ENCODE measurements at places on chromosomes 3 and 15. TPM values are rescaled to one million over a fixed set of nuclear protein-coding genes. Genes with fewer than 3 reads are reported as not detected.
A peak's percentile ranks its signal among the peaks of the same experiment; 100 is the strongest.

- no peaks in the 10 kb centered on the region for H3K4me1 ChIP-seq
- H3K27ac ChIP-seq: no peak overlapping the region
- no peaks in the 10 kb centered on the region for H3K27me3 ChIP-seq
- DNase-seq: no peak
- no peaks in the 10 kb centered on the region for H3K36me3 ChIP-seq
Observed at GRCh38 chr3:53416530-53416929, 69.2 kb upstream of the DCP1A start.

DNA sequence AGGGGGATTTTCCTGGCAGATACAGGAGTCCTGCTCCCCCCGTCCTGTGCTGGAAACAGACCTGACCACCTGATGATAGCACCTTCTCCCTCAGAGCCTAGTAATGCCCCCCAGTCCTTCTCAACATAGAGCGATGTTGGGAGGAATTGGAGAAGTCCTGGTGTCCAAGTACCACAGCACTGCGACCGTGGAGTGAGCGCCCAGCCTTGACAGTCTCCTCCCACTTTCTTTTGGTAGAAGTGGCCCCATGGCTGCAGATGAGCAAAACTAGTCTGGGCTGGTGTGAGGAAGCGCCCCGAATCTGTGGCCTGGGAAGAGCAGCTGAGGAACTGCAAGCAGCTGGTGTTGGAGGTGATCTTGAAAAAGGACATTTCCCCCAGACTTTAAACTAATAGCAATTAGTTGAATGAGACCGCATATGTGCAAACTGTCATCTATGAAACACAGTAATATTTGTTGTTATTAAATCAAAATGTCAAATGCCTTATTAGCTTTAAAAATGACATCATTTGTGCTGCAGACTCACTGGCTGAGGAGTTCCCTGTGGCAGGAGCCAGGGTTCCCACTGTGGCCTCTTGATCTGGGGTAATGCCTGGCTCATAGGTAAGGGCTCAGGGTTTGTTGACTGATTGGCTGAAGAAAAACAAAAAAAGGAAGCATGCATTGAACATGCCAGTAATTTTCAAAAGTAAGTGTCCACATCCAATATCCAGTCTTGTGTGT lies 121.8 kb downstream of the CACNA2D3 start:
- no peaks in the 10 kb centered on the region for H3K4me1 ChIP-seq
- no peaks in the 10 kb centered on the region for H3K36me3 ChIP-seq
- no peaks in the 10 kb centered on the region for H3K27me3 ChIP-seq
- no peak overlapping the region for H3K4me3 ChIP-seq

GRCh38 chr3:177279118-177279815 lies 82.0 kb upstream of the TBL1XR1 start:
- no peak for DNase-seq
- H3K36me3 ChIP-seq: no peaks in the 10 kb centered on the region
- no peak overlapping the region for H3K27ac ChIP-seq
- peaks cover 4% of the 10 kb centered on the region for H3K4me1 ChIP-seq
- no peak overlapping the region for H3K4me3 ChIP-seq
- H3K27me3 ChIP-seq: no peaks in the 10 kb centered on the region

- H3K27ac ChIP-seq: no peak overlapping the region
- no peak for DNase-seq
- H3K4me3 ChIP-seq: no peak overlapping the region
- no peaks in the 10 kb centered on the region for H3K36me3 ChIP-seq
Observed at GRCh38 chr3:48372377-48372770, 355 bp downstream of the FBXW12 start.

Gene WNT7A
- total RNA-seq: not detected

Gene KIF15
- 3.8 TPM for total RNA-seq

Gene ANXA2
- 1,250 TPM for total RNA-seq

DNA sequence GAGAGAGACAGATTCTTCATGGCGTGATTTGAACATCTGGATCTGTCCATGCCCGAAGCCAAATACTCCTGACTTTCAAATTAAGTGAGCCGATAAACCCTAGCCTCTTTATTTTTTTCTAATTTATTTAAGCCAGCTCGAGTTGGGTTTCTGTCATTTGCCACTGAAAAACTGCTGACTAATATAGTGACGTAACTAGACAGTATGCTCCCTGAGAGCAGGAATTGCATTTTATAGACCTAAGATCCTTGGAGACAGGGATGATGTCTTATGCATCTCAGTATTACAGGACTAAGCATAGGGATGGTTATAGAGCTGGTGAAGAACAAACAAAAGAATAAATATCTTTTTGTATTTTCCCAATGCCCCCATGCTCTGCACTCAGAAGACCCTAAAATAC lies 4.6 kb downstream of the LHFPL4 start:
- H3K27ac ChIP-seq: no peak overlapping the region
- H3K4me3 ChIP-seq: no peak overlapping the region
- H3K36me3 ChIP-seq: no peaks in the 10 kb centered on the region
- DNase-seq: no peak
- H3K4me1 ChIP-seq: no peaks in the 10 kb centered on the region

DNA sequence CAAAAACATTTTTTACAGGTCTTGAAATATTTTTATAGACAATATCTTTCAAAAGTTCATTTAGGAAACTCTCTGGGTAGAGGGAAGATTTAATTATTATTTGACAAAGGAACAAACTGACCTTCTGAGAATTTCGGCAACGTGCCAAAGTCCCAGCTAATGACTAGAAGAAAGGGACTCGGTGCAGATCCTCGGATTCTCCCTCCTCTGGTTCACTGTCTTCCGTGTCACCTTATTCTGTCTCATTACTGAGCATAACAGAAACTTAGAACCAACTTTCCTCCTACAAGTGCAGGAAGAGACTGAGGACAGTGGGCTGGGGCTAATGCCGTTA lies 339.1 kb downstream of the MECOM start:
- H3K4me3 ChIP-seq: no peak overlapping the region
- no peaks in the 10 kb centered on the region for H3K4me1 ChIP-seq
- no peak overlapping the region for H3K27ac ChIP-seq
- H3K36me3 ChIP-seq: no peaks in the 10 kb centered on the region

Gene APEH
- total RNA-seq: 110 TPM

- H3K36me3 ChIP-seq: no peaks in the 10 kb centered on the region
- H3K4me3 ChIP-seq: no peak overlapping the region
- no peak for DNase-seq
Observed at GRCh38 chr3:51337666-51338065, 47.4 kb upstream of the MANF start.

GRCh38 chr3:49092938-49093852 lies 676 bp downstream of the QRICH1 start:
- peaks cover 11% of the 10 kb centered on the region for H3K36me3 ChIP-seq
- H3K4me3 ChIP-seq: peak overlapping the region; percentile 99
- peak overlapping the region; percentile 97 for H3K27ac ChIP-seq
- no peaks in the 10 kb centered on the region for H3K27me3 ChIP-seq

GRCh38 chr15:52281085-52282035 lies 14.2 kb downstream of the MYO5C start:
- H3K4me1 ChIP-seq: no peaks in the 10 kb centered on the region
- H3K27ac ChIP-seq: no peak overlapping the region
- peaks cover 10% of the 10 kb centered on the region for H3K27me3 ChIP-seq
- no peak overlapping the region for H3K4me3 ChIP-seq
- no peak for DNase-seq

- no peaks in the 10 kb centered on the region for H3K36me3 ChIP-seq
- no peaks in the 10 kb centered on the region for H3K27me3 ChIP-seq
- no peak overlapping the region for H3K27ac ChIP-seq
Observed at GRCh38 chr3:13139471-13140065, 66.3 kb upstream of the IQSEC1 start.

Gene MESP2
- 0.99 TPM for total RNA-seq

DNA sequence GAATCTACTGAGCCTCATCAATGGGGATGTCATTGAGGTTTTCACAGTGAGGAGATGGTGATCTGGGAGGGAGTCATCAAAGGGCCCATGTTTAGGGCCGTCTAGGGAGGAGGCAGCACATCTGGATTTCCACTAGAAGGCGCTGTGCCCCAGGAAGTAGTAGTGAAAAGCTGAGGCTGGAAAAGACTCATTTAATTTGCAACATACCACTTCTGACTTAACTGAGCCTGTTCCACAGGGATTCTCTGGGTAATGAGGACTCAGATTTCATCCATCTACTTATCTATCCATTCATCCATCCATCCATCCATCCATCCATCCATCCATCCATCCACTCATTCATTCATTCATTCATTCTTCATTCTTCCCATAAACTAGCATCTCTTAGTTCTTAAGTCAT lies 17.4 kb upstream of the SHF start:
- no peak overlapping the region for H3K4me3 ChIP-seq
- H3K36me3 ChIP-seq: no peaks in the 10 kb centered on the region
- peak; percentile 73 for DNase-seq

- no peaks in the 10 kb centered on the region for H3K36me3 ChIP-seq
- no peak overlapping the region for H3K4me3 ChIP-seq
- H3K27me3 ChIP-seq: peaks cover 22% of the 10 kb centered on the region
- H3K4me1 ChIP-seq: no peaks in the 10 kb centered on the region
- no peak for DNase-seq
- no peak overlapping the region for H3K27ac ChIP-seq
Observed at GRCh38 chr3:122186372-122186771, 2.9 kb downstream of the CASR start.

DNA sequence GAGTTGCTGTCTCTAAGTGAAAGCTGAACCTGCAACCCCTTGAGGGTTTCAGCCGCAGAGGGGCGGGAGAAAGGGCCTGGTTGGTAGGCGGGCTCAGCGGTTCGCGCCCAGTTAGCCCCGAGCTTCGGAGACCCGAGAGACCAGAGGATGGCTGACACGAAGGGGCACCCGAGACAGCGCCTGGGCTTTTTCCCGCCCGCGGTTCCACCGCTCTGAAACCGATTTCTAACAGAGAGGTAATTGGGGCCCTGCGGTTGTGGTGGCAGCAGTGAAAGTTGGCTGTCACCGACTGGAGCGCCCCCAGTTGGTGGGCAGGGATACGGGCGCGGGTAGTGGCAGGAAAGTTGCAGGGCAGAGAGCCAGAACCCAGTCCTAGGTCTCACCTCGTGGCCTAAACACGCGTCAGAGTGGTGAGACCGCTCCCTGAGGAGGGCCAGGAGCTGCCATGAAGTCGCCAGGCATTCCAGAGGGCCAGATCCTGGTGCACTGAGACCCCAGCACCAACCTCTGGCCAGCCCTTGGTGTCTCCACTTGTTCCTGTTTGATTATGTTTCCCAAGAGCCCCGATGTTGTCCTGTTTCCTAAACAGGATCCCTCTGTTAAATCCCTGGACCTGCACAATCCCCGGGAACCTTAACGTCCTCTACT lies 625 bp upstream of the ELL3 start:
- H3K27ac ChIP-seq: peak overlapping the region; percentile 84
- peaks cover 3% of the 10 kb centered on the region for H3K36me3 ChIP-seq
- H3K4me3 ChIP-seq: peak overlapping the region; percentile 79
- no peaks in the 10 kb centered on the region for H3K27me3 ChIP-seq

DNA sequence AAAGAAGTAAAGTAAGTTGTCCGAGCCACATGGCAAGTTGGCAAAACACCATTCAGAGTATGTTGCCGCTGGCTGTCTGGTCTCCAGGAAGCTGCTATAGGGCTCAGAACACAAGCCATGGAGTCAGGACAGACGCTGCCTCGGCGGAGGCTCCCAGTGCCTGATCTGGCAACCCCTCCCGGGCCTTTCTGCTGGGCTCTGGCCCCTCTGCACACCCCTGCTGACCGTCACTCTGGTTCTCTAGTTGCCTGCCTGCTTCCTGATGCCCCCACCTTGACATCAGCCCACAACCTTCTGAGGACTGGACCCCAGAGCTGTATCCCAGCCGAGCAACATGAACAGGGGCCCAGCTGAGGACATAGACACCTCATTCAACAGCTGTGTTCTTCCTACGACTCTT lies 39.1 kb downstream of the MGLL start:
- peaks cover 41% of the 10 kb centered on the region for H3K4me1 ChIP-seq
- no peaks in the 10 kb centered on the region for H3K27me3 ChIP-seq
- DNase-seq: no peak
- no peak overlapping the region for H3K4me3 ChIP-seq

GRCh38 chr15:49986326-49986725 lies 132.7 kb downstream of the ATP8B4 start:
- peaks cover 3% of the 10 kb centered on the region for H3K4me1 ChIP-seq
- no peak overlapping the region for H3K4me3 ChIP-seq
- H3K36me3 ChIP-seq: no peaks in the 10 kb centered on the region

DNA sequence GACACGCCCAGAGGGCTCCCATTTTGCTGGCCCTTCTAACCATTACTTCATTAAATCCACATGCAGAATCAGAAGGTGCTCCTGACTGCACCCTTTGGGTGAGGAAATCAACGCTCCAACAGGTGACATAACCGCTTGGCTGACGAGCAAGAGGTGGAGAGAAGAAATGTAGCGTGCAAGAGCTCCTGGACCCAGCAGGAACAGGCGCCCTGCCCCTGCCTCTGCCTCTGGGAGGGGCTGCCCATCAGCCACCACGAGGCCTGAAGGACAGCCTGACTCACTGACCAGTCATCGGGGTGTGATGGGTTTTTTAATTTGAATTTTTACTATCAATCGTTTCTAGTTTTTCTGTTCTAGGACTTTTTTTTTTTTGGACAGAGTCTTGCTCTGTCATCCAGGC lies 218.2 kb downstream of the ADAMTS17 start:
- H3K4me3 ChIP-seq: no peak overlapping the region
- no peak overlapping the region for H3K27ac ChIP-seq
- H3K4me1 ChIP-seq: no peaks in the 10 kb centered on the region
- no peaks in the 10 kb centered on the region for H3K27me3 ChIP-seq
- no peaks in the 10 kb centered on the region for H3K36me3 ChIP-seq
- DNase-seq: peak; percentile 30

Measured in fibroblast of lung (primary cell).